ENCODE measurements at places on chromosomes 1 and 21.

GRCh38 chr1:156643778-156644092 is 1.8 kb downstream of the BCAN start:
- H3K27me3 ChIP-seq: peaks cover 23% of the 10 kb centered on the region
- no peak overlapping the region for H3K4me3 ChIP-seq
- H3K27ac ChIP-seq: no peak overlapping the region

- H3K27me3 ChIP-seq: no peaks in the 10 kb centered on the region
- peak overlapping the region; percentile 96 for H3K27ac ChIP-seq
Measured at GRCh38 chr1:202561240-202561639, 149.0 kb downstream of the SYT2 start.

GRCh38 chr1:41766546-41766945 is 152.2 kb downstream of the HIVEP3 start:
- no peak overlapping the region for H3K4me3 ChIP-seq
- no peak overlapping the region for H3K27ac ChIP-seq
- DNase-seq: peak; percentile 67
- no peaks in the 10 kb centered on the region for H3K36me3 ChIP-seq

- no peaks in the 10 kb centered on the region for H3K27me3 ChIP-seq
- no peak overlapping the region for H3K27ac ChIP-seq
- H3K36me3 ChIP-seq: no peaks in the 10 kb centered on the region
- H3K4me3 ChIP-seq: no peak overlapping the region
- DNase-seq: peak; percentile 37
- H3K4me1 ChIP-seq: no peaks in the 10 kb centered on the region
Measured at GRCh38 chr1:169049258-169049938, 57.1 kb upstream of the ATP1B1 start.

Measured in thyroid gland (tissue), 4 donors.